Left lung (tissue), 14 donors: ENCODE measurements at places on chromosomes 4 and X.

- DNase-seq, result peak; percentile 48
Measured at GRCh38 chr4:16289897-16290554, 63.8 kb upstream of the TAPT1 start.

GRCh38 chr4:27248829-27249228, 388.2 kb downstream of the STIM2 start:
- no peak for DNase-seq

- DNase-seq, result no peak
Measured at GRCh38 chrX:100368167-100368566, 41.9 kb downstream of the PCDH19 start.

GRCh38 chr4:145589916-145590702, 29.1 kb upstream of the MMAA start:
- DNase-seq, result no peak

GRCh38 chr4:168920441-168921065, 89.5 kb downstream of the CBR4 start:
- DNase-seq, result no peak
